ENCODE measurements at places on chromosomes 5 and 9. TPM values are rescaled to one million over a fixed set of nuclear protein-coding genes. Genes with fewer than 3 reads are reported as not detected.

DNA sequence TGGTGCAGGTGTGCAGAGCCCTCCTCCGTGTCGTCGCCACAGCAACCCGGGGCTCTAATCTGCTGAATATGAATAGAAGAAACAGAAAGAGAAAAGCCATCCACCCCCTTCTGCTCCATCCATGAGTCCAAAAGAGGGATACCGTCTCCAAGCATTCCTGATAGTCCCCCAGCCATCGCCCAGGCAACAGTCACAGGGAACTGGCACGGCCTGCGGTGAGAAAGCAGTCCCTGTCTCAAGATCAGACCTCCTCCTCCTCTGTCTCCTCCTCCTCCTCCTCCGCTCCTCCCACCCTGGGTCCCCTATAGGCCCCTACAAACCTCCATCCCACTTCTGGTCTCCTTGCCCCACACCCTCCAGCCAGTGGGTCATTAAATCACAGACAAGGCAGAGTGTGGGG is 308.1 kb upstream of the MPDZ start:
- DNase-seq = no peak

- DNase-seq = peak; percentile 76
Measured at GRCh38 chr5:140575309-140575708, 10.7 kb downstream of the SLC35A4 start.

GRCh38 chr9:78406146-78406545 is 109.2 kb downstream of the PSAT1 start:
- DNase-seq = no peak

The PCSK5 gene
- 0.55 TPM for total RNA-seq

The DBH gene
- total RNA-seq = not detected

The PCDHB5 gene
- 0.07 TPM for total RNA-seq

DNA sequence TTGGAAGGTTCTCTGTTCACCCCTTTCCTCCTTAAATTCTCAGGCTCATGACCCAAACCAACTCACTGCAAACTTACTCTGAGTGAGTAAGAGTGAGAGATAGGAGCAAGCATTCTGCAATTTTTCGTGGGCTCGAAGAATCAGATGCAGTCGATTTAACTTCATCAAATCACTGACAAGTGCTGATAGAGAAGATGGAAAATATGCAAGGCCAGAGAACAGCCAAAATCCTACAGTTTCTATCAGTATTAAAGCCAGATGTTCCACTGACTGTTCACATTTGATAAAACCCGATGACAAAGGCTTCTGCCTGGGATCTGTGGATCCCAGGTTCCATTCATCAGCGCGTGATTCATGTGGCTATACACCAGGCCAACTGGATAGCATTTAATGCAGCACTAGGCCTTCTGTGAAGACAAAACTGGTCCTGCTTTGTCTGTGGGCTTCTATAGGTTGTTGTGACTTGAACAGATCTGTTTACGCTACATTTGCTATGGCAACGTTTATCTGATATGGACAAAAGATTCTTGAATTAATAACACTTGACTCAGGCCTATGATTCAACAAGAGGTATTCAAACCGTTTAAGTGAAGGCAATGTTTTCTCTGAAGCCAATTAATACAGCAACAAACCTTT is 251.2 kb downstream of the NFIB start:
- DNase-seq = no peak

DNA sequence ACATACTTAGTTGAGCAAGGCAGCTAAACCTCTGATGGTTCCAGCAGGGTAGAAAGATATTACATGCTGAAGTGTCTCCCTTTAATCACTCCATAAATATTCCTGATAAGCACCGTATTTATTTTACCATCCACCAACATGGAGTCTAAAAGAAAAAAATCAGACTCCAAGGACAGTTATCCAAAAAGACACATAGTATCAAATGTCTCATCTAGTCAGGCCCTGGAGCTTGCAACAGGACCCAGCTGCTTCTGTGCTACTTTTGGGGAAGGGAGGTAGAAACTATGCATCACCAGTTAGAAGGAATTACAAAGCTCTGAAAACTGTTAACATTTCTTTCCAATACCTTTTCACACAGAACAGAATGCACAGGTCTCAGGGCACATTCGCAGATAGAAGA is 88.1 kb downstream of the S1PR3 start:
- no peak for DNase-seq

- no peak for DNase-seq
Measured at GRCh38 chr5:1882337-1883119, at the start of gene IRX4. Gene IRX4 (minus strand): TSS chr5:1882925. CDS start chr5:1882647, 278 bp downstream.

- DNase-seq = no peak
Measured at GRCh38 chr9:126665644-126666035, 51.9 kb downstream of the LMX1B start.

- no peak for DNase-seq
Measured at GRCh38 chr5:143168171-143168741, 235.2 kb downstream of the NR3C1 start.

The TPPP gene
- total RNA-seq = not detected

The NSG2 gene
- not detected for total RNA-seq

- no peak for DNase-seq
Measured at GRCh38 chr9:98873951-98874371, 66.5 kb downstream of the GALNT12 start.

The CTXN3 gene
- not detected for total RNA-seq

- no peak for DNase-seq
Measured at GRCh38 chr5:76617675-76618074, 5.5 kb downstream of the F2RL2 start.

DNA sequence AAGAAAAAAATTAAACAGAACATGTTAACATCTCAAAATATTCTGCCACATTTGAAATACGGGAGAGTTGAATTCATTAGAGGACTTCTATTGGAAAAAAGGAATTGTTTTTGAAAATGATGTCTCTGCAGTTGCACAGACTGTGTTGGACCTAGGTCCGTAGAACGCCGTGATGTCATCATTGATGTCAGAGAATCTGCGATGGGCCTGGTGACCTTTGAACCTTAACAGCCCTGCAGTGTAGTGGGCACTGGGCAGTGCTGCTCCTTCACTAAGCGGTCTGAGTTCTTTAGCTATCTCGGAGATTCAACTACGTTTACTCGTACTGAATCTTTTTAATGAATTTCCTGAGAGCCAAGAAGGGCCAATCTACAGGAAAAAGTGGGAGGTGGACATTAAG is at the start of gene FAM170A:
Gene FAM170A (plus strand): TSS at position 220 of the 400 bp plus-strand sequence. CDS start 211 bp downstream, outside the sequence.
- DNase-seq = no peak

The LHFPL2 gene
- 20.0 TPM for total RNA-seq

DNA sequence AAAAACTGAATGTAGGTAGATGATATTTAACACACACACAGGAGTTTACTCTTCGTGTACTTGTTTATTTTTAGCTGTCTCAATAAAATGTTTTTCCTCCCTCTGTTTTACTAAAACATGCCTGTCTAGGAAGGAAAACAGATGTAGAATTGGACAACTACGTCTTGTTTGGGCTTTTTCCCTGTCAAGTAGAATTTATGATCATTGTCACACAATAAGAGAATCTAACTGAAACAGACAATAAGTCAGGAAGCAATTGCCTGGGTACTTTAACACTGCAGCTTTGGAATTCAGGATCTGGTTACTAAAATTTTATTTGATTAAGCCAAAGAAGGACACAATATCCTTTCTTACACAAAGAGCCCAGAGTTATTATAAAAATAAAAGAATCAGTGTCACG is 164.2 kb downstream of the ZDHHC21 start:
- no peak for DNase-seq

GRCh38 chr9:82382887-82383616 is 394.5 kb downstream of the SPATA31D1 start:
- DNase-seq = no peak

- DNase-seq = peak; percentile 75
Measured at GRCh38 chr5:79235261-79235633, 684 bp upstream of the JMY start.

- peak; percentile 40 for DNase-seq
Measured at GRCh38 chr5:65742565-65743231, 20.7 kb downstream of the NLN start.

DNA sequence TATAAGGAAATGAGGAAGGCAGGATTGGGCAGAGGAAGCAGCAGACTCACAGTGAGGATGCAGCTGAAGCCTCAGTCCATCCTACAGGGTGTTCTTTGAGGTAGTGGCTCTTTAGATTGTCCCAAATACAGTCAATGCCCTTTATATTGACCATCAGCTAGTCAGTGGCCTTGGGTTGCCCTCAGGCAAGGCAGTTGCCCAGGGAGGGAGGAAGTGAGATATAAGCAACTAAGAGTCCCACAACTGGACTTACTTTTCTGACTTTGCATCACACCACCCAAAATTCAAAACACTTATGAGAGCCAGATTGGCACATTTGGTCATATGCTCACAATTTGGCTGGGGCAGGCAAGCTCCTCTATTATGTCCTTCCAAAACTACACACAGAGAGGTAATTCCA is 9.4 kb upstream of the SLC12A2 start:
- no peak for DNase-seq

- no peak for DNase-seq
Measured at GRCh38 chr9:110284211-110284844, 28.0 kb upstream of the TXN start.

GRCh38 chr5:150778088-150778516 is 455 bp upstream of the SMIM3 start:
- DNase-seq = no peak

The TLX3 gene
- not detected for total RNA-seq

The FAM221B gene
- not detected for total RNA-seq

- DNase-seq = no peak
Measured at GRCh38 chr9:133104718-133105460, 16.2 kb downstream of the RALGDS start.

The RORB gene
- total RNA-seq = not detected

The TSSK1B gene
- not detected for total RNA-seq

DNA sequence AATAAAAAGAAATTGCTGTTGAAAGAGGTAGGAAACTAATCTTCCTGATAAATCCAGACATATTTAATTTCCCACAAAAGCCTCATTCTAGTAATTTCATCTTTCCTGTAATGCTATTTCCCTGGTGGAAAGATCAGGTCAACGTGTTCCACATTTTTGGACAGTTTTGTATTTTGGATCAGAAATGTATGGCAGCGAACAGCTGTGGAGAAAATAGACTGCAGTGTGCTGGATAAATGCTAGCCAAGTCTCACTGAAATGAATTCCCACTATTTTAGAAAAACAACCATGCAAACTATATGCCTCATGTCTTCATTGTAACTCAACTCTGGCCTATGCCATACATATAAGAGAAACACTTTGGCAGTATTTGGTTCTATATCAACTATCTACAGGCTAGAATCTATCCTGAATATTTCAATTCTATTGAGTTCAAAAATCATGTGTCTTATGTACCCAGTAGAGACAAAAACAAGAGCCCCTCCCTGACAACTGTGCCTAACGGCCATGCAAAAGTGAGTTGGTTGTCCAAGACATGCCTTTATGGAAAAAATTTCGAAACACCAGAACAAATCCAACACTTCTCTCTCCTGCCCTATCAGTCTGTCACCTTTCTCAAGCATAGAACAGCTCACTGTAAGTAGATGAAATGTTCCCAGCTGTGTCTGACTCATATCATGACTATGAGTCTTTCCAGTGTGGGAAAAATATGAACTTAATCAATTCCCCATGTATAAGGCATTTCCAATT is 191.3 kb upstream of the NREP start:
- no peak for DNase-seq

The WDR5 gene
- total RNA-seq = 31.6 TPM

DNA sequence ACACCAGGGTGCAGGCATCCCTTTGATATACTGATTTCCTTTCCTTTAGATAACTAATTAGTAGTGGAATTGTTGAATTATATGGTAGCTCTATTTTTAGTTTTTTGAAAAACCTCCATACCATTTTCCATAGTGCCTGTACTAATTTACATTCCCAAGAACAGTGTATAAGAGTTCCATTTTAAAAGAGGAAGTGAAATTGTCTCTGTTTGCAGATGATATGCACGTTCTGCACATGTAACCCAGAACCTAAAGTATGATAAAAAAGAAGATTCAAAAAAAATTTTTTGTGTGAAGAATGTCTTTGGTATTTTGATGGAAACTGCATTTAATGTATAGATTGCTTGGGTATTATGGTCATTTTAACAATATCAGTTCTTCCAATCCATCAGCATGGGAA is 424.0 kb upstream of the CCNH start:
- DNase-seq = no peak

DNA sequence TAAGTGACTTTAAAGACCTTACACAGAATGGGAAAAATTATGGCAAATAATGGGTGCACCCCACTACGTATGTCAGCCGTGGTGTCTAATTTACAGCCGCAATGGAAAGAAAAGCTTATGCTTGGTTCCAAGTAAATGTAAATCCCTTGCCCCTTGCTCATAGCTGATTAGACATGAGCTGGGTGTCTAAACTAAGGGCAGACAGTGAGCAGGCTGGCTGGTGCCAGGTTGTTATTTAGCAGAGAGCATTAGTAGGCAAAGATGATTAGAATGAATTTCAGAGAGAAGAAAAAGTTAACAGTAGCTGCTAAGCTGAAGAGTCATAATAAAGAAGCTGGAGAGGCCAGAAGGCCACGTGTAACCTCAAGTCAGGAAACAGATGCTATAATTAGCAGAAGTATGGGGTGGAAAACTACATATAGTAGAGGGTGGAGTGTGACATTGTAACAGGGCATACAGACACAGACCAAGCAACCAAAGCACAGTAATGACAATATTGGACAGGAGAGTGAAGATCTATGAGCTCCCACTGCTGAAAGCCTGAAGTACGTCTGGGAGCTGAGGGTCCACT is 257.7 kb downstream of the MCTP1 start:
- no peak for DNase-seq

DNA sequence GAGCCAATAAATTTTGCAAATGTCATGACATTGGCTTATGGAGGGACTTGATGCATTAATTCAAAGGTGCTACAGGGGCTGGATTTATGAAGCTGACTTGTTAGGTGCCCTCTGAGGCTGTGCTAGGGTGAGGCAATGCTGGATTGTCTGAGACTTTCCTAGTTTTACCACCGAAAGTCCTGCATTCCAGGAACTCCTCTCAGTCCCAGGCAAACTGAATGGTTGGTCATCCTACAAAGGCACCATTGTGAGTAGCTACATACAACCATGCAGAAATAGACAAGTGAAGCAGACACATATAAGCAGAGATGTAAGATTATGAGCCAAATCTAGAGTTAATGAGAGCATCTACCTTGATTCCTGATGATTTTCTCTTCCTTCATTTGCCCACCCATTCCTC is 95.3 kb downstream of the LIX1 start:
- DNase-seq = no peak
